Activated naive CD4-positive, alpha-beta T cell treated with anti-CD3 and anti-CD28 coated beads, Interleukin-2, amount 50 U/mL, for 72 hours (primary cell): ENCODE measurements at places on chromosomes 1 and 21.
A peak's percentile ranks its signal among the peaks of the same experiment; 100 is the strongest.

GRCh38 chr21:46184625-46185555 is 631 bp upstream of the SPATC1L start:
- peak; percentile 80 for DNase-seq

DNA sequence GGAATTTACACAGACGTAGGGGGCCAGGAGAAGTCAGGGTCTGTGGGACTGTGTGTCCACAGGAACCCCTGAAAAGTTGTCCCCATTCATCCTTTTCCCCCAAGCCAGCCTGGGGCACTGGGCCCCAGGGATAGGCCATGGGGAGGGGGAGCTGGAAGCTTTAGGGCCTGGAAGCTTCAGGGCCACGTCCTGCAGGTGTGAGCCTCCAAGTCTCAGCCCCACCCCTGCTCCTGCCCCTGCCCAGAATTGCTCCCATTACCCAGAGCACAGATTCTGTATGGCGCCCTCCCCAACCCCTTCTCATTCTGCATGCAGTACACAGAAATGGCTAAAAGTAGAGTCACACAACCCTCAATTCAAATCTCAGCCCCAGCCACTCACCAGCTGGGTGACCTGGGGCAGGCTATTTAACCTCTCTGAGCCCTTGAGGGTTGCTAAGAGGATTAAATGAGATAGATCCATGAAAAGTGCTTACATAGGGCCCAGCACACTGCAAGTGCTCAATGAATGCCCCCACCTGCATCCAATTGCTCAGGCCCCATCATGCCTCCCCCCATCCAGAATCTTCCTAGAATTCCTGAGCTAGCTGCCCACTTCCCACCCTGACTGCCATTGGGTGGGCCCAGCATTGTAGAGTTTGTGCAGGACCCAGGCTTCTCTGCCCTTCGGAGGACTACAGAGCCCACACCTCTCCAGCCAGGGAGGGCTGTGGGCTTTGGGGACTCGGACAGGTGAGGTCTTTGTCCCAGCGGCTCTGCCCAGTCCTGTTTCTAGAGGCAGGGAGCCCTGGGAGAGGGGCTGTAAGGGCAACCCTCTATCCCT is 6.5 kb downstream of the RAP1GAP start:
- peak; percentile 39 for DNase-seq

DNA sequence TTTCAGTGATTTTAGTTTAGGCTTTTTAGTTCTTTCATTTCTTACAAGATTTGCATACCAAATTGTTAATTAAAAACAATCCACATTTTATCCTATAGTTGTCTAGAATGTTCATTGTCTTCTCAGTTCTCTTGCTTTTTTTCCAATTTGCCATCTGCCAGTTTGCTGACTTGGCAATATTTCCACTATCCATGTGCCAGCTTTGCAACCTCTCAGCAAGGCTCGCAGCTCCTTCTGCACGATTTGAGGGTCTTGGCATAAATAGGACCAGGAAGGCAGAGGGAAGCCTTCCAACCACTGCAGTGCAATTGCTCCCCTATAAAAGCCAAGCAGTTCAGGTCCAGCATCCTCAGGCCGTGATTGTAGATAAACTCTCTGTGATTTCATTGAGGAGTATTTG is 306.8 kb upstream of the FMN2 start:
- DNase-seq = no peak

DNA sequence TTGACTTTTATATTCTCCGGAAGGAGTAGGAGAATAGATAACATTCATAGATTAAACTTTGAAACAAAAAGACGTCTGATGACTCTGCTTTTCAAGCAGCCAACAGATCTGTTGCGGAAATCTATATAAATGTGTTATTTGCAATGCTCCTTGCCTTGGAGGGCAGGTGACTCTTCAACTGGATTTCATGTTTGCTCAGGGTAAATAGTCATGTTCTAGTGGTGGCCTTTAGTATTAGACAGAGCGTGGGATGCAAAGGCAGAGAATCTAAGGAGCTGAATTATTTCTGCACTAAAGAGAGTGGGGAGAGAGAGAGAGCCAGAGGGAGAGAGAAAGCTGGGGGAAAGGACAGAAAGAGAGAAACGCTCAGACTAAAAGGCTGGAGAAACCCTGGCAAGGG is 454.3 kb downstream of the AJAP1 start:
- no peak for DNase-seq

GRCh38 chr21:29237110-29238052 is 61.3 kb upstream of the BACH1 start:
- no peak for DNase-seq

GRCh38 chr1:39789571-39790110 is 976 bp upstream of the BMP8B start:
- DNase-seq = no peak

- DNase-seq = no peak
These were observed 10.8 kb downstream of the SSBP3 start for GRCh38 chr1:54395281-54395934.

DNA sequence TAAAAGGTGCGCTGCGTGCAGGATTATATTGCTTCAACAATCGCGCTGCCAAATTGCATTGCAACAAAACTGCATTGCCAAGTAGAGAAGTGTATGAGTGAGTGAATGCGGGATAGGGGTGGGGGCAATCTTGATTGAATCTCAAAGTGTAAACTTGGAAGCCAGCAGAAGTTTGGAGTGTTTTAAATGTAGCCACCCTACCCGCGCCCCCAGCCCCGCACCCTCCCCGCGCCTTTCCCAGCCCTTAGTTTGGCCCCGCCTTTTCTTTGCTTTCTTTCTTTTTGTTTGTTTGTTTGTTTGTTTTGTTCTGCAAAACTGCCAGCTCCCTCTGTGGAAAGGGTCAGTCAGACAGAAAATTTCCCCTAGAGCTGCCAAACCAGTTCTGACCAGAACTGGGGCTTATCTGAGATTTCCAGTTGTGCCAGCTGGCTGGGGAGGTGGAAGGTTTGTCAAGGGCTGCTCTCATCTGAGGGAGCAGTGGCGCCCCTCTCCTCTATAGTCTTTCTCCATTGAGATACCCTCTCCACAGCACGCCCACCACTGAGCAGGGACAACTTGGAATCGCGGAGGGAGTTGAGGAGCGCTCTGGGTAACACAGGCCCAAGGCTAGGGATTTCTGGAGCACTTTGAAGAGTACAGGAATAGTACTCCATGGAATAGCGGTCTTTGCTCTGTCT is 666 bp upstream of the BEND5 start:
- no peak for DNase-seq

DNA sequence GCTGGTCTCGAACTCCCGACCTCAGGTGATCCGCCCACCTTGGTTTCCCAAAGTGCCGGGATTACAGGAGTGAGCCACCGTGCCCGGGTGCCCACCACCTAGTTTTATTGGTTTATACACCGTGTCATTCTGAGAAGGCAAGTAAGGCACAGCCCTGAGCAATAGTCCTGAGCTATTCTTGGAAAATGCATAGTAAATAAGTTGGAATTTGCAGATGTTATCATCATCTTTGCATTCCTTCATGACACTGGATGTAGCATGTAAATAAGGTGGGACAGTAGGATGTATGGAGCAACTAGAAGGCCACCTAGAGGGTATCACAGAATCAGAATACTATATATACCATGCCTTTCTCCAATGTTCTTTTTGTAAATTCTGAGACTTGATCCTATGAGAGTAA is 11.0 kb downstream of the TOR1AIP2 start:
- DNase-seq = no peak

DNA sequence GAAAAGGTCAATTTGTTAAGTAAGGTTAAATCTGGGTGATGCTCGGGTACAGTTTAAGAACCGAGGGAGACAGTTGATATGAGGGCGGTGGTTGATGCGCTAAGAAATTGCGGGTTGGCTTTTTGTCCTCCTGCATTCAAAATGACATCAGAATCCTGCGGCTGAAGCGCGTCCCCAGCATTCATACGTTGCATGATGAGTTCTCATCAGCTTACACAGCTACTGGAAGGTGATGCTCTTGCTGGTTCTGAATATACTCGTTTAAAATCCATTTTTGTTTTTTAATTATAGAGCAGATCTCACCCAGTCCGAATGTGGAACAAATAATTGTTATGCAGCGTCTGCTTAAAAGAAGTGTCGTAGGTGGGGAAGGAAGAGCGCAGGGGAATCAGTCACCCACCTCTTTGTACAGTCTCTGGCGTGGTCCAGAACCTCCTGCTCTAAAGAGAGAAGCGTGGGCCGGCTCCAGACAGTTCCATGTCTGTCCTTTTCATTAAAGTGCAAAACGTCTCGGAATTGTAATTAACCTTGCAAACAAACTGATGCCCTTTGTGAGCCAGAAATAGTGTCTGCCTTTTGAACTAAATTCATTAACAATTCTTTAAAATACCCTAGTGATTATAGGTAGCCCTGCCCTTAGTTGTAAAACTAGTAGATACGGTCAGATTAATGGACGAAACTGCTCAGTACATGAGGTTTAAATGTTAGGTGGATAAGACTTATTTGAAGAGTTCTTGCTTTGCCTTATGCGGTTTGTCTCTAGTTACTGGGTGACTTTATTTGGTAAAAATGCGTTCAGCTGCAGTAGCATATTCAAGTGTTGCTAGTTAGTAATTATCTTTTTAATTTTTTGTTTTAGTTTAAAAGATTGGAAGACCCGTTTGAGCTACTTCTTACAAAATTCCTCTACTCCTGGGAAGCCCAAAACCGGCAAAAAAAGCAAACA is 741 bp downstream of the RGS2 start:
- peak; percentile 44 for DNase-seq

- no peak for DNase-seq
These were observed 26.3 kb downstream of the MYOG start for GRCh38 chr1:203059485-203059884.

- no peak for DNase-seq
These were observed 3.7 kb downstream of the NES start for GRCh38 chr1:156673387-156674121.

- DNase-seq = no peak
These were observed 117.7 kb downstream of the HLCS start for GRCh38 chr21:36848730-36849274.

- peak; percentile 80 for DNase-seq
These were observed 779 bp downstream of the SON start for GRCh38 chr21:33543505-33544129.
